ENCODE measurements at places on chromosomes 5 and 9. TPM values are rescaled to one million over a fixed set of nuclear protein-coding genes. Genes with fewer than 3 reads are reported as not detected.

ANKRD31 gene
- total RNA-seq = 0.63 TPM

CDKN2A gene
- total RNA-seq = 1.2 TPM

FOXD4L3 gene
- total RNA-seq = not detected

TAF11L13 gene
- total RNA-seq = not detected

ELAVL2 gene
- total RNA-seq = not detected

FGF10 gene
- not detected for total RNA-seq

ANKRD20A1 gene
- total RNA-seq = 0.21 TPM

PTRH1 gene
- 1.7 TPM for total RNA-seq

PCDHB13 gene
- total RNA-seq = not detected

All from mononuclear cell (primary cell).